ENCODE measurements at places on chromosomes 1 and 21.
A peak's percentile ranks its signal among the peaks of the same experiment; 100 is the strongest.

- DNase-seq, result no peak
These were observed 107.5 kb downstream of the MRPS6 start for GRCh38 chr21:34180826-34181359.

GRCh38 chr1:231508941-231509340 lies 19.5 kb upstream of the TSNAX start:
- no peak for DNase-seq

DNA sequence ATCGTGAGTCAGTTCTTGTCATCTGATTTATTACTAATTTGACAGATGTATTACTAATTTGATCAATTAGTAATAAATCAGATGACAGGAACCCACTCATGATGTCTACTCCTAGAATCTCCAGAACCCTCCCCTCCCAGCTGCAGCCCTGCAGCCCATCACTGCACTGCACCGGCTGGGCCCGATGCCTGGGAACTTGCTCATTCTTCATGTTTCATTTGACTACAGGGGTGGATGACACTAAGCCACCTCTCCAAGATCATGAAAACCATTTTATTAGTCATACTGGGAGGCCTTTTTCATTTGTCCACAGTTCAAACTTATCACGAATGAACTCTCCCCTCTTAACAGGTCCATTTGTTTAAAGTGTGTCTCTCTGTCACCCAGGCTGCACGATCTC lies 41.0 kb downstream of the KCNH1 start:
- DNase-seq, result no peak

GRCh38 chr1:235207209-235207565 lies 46.1 kb upstream of the RBM34 start:
- DNase-seq, result no peak

GRCh38 chr1:119068427-119068826 lies 72.0 kb downstream of the WARS2 start:
- DNase-seq, result no peak

DNA sequence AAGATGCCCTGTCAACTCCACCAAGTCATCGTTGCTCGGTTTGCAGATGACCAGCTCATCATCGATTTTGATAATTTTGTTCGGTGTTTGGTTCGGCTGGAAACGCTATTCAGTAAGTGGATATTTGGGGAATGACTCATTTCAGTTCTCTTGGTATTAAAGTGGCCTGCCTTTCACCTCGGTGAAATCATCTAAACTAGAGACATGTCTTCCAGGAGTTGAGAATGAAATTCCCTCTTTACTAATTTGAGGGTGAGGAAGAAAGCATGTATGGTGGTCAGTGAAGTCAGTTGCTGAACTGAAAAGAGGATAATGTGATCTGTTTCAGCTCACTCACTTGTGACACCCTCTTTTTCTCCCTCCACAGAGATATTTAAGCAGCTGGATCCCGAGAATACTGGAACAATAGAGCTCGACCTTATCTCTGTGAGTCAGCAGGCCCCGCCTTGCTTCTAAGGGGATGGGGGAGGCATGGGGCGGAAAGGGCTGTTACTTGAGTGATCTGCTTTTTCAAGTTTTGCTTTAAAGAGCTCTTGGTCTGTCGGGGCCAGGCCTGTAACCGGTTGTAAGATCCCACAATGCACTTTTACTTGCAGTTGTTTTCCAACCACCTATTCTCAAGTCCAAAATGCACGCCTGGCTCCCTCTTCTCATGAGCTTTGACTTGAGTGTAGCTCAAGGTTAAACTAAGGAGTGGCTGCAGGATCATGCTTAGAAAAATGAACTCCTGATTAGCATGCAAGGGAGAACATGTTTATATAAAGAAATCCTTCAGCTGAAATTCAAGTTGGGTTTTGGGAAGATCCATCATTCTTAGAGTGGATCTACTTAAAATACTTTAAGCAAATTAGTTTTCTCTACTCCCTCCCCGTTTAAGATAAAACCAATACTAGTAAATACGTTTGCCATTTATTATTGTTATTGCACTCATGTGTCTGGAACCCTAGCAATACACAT lies 59.8 kb downstream of the CAPN2 start:
- no peak for DNase-seq

- DNase-seq, result no peak
These were observed 33.2 kb downstream of the RCSD1 start for GRCh38 chr1:167663002-167663772.

GRCh38 chr1:81304187-81304586 lies 496.5 kb upstream of the ADGRL2 start:
- DNase-seq, result no peak

- no peak for DNase-seq
These were observed 51.2 kb downstream of the TENT5C start for GRCh38 chr1:117657031-117657430.

DNA sequence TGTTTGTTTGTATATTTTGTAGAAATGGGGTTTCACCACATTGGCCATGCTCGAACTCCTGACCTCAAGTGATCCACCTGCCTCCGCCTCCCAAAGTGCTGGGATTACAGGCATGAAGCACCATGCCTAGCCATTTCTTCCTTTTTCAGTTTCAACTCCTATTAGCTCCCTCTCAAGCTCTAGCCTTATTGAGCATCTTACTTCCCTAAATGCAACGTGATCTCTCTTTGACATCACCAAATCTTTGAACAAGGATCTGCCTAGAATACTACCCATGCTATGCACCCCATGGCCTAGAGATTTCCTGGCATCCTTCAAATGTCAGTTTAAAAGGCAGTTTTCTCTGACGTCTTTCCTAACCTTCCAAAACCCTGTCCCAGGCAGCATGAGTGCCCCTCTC lies 91.1 kb upstream of the NR5A2 start:
- DNase-seq, result no peak

GRCh38 chr1:214271174-214271858 lies 9.6 kb upstream of the SMYD2 start:
- DNase-seq, result no peak

- no peak for DNase-seq
These were observed 1.9 kb downstream of the CSMD2 start for GRCh38 chr1:34162852-34163766.

DNA sequence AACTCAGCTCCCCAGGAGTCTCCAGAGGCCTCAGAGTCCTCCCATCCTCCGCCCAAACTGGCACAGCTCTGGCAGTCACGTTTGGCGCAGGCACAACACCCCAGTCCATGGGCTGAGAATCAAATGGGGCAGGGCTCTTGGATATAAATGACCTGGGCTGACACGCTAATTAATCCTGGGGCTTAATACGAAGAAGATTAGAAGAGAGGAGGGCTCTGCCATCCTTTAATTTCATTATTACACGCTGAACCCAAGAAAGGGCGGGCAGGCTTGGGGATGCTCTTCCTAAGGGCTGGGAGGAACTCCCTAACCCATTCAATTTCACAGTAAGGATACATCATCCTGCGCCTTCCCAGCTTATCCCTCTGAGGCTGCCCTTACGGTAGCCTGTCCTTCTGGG lies 2.4 kb downstream of the GRIK3 start:
- no peak for DNase-seq

DNA sequence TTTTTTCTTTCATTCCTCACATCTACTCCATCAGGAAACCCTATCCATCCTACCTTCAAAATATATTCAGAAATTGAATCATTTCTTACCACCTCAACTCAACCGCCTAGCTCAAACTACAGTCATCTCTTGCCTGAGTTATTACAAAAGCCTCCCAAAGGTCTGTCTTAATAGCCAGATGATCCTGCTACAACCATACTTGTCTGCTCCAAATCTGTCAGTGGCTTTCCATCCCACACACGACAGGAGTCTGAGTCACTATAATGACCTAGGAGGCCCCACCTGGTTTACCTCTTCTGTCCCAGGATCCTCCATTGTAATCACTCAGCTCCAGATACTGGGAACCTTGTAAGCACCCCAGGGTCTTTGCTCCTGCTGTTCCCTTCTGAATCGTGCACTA lies 37.1 kb upstream of the IL12RB2 start:
- no peak for DNase-seq

DNA sequence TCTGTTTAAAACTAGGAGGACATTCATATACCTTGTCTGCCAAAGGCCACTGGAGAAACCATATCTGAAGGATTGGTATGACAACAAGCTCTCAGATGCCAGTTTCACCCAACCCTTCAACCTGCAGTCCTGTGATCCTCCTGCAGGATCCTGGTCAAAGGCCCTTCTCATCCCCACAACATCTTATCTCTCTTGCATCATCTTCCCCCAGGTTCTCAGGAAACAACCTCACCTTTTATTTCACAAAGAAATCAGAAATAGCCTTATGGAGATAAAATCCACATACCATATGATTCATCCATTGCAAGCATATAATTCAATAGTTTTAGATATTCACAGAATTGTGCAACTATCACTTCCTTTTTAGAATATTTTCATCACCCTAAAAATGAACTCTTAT lies 104.0 kb upstream of the DSCAM start:
- no peak for DNase-seq

DNA sequence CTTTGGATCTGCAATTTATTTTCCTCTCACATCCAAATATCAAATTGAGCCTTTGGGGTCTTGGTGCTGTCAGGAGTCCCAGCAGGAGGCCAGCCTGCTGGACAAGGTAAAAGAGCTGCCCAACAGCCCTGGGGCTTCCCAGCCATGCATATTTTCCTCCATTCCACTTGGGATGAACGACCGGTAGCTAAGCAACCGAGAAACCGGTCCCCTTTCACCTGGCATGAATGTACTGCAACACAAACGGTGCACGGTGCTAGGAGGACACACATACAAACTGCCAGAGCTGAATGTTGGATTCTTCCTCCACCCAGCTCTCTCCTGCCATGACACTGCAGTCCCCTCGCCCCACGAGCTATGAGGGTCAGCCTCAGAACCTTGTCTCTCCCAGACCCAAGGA lies 42.7 kb downstream of the BCAR3 start:
- DNase-seq, result no peak

GRCh38 chr1:104720741-104721140 lies 971.0 kb downstream of the AMY1C start:
- DNase-seq, result no peak

- DNase-seq, result no peak
These were observed 4.6 kb downstream of the POFUT2 start for GRCh38 chr21:45283035-45283610.

- no peak for DNase-seq
These were observed 11.4 kb upstream of the TENT5C start for GRCh38 chr1:117594261-117594990.

GRCh38 chr1:45018599-45019230 lies 6.7 kb downstream of the UROD start:
- peak; percentile 75 for DNase-seq

DNA sequence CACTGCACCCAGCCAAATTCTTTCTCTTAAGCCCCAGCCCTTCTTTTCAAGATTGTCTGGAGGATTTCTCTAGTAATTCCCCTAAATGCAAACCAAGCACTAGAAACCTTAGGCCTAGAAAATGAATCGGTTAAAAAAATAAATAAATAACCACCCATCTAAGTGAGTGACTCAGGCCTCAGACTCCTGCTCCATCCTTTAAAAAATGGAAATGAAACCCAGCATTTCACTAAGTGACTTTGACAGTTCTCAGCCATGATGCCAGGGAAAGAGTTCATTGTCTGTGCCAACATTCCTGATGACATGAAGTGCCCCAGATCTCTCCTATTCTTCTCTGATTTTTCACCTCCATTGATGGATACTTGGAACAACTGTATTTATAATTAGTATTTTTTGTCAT lies 415.2 kb upstream of the DAB1 start:
- DNase-seq, result no peak

DNA sequence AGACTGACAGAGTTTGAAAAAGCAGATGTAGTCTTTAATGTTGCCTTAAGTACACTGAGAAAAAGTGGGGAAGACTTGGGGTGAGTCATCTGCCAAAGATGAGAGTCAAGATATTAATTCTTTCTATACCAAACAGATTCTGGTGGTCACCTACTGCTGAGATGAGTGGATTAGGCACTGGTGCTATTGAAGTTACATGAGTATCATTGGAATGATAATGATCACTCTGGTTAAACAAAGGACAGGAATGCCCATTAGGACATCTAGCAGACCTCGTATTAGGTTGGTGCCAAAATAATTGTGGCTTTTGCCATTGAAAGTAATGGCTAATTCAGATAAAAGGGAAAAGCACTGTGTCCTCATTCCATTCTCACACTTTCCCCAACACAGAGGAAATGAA lies 1588.9 kb downstream of the KCNT2 start:
- DNase-seq, result no peak

DNA sequence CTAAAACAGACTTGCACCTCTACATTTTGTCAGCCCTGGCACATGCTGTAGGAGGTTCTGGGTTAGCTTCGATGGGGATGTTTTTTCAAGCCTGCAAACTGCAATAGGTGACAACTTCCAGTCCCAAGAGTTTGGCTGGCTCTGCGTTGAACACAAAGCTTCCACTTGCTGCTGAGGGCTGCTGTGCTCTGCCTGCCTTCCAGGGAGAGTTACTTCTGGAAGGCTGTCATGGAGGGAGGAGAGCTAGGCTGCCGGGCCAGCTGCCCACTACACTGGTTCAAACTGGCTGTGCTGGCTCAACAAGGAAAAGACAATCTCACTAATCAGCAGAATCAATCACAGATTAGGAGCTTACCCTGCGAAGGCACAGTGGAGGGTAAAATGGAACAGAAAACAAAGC lies 46.7 kb upstream of the PPP2R5A start:
- DNase-seq, result no peak

DNA sequence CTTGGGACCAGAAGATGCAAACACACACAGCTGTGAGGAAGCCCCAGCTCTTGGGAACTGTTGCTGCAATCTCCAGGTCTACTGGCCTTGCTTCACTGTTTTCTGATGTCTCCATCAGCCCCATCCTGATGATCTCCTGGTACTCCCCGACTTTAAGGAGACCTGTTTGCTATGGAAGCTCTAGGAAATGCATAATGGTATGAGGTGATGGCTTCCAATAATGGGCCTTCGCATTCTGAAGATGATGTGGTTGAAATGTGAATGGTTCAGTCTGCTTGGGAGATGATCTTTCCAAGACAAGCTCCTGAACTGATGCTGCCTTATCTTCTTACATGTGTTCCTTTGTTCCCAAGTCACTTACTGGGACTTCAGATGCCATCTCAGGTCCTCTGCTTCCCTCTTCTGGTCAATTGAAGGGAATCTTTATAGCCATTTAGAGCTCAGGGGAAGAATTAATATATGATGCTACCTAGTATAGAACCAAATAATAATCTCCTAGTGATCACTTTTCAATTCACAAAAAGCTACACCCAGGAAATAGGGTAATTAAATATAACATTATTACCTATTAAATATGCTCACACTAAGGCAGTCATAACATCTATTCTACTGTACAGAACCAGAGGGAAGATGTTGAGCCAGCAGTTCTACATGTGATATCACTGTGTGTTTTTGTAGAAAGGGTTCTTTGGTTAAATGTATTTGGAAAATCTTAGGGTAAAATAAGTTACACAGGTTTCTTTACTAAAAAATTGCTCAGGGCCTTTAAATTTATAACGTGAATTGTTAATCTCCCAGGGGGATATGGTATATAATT lies 73.9 kb upstream of the VTCN1 start:
- peak; percentile 89 for DNase-seq

- peak; percentile 68 for DNase-seq
These were observed at the start of gene SAMD13 for GRCh38 chr1:84301004-84301784. TSS of gene SAMD13 (plus strand) at chr1:84301708. CDS start at chr1:84303235, 1,527 bp downstream.

DNA sequence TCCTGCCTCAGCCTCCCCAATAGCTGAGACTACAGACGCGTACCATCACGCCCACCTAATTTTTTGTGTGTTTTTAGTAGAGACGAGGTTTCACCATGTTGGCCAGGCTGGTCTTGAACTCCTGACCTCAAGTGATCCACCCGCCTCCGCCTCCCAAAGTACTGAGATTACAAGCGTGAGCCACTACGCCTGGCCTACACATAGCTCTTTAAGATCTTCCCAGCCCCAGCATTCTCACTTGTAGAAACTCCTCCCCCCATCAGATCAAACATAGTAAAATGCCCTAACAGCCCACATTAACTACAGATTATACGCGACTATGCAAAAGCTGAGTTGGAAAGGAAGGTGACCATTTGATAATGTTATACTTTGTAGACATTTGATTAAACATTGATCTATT lies 634.8 kb downstream of the MATN1 start:
- no peak for DNase-seq
